ENCODE measurements at places on chromosomes 5 and 9. TPM values are rescaled to one million over a fixed set of nuclear protein-coding genes. Genes with fewer than 3 reads are reported as not detected.

- DNase-seq, result no peak
Measured at GRCh38 chr9:137497921-137498719, 39.0 kb upstream of the NSMF start.

DNA sequence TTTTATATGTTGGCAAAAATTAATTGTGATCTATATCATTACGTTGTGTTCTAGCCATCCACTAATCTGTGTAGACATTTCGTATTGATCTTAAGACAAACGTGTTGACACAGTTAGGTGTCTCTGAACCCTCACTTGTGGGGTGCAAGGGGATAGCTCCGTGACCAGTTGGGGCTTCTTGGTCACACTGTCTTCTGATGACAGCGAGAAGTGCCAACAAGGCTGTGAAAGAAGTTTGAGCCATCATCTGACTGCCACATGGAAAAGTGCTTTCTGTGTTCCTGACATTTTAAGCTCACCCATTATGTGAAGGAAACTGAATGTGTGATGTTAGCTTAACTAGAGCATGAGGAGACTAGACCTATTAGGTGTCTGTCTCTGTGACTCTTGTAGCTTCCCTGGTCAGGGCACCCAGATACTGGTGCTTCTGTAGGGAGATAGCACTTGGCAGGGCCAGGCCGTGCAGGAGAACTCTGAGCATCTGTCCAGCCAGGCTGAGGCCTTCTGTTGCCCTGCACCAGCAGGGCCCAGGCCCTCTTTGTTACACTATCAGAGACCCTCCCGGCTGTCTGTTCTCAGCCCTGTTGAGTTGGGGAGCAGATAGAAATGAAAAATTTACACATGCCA, 52.8 kb upstream of the PHF2 start:
- DNase-seq, result no peak

DNA sequence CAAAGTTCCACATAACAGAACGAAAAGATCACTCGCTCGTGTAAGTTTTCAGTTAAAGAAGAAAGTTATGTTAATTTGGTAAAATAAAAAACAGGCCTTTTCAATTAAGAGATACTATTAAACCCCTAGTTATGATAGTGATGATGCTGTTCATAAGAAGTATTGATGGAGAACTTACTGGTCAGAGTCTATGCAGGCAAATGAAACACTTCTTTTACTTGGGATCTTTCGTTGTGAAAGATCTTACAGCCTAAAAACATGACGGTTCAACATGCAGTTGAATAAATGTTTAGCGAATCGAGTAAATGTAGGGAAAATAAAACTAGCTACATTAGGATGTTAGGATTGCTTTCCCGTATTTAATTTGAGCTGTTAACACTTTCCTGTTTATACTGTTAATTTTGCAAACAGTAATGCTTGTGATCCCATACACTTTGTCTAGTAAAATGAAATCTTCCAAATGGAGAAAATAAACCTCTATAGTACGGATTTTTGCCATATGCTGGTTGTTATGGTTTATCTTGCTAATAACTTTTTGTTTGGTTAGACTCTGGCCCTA, 2.0 kb downstream of the RHOBTB3 start:
- no peak for DNase-seq

- no peak for DNase-seq
Measured at GRCh38 chr9:101791938-101792337, 53.5 kb upstream of the GRIN3A start.

- peak; percentile 64 for DNase-seq
Measured at GRCh38 chr5:139863855-139864558, 68.4 kb downstream of the PSD2 start.

GRCh38 chr9:92944921-92945320, 2.4 kb upstream of the FGD3 start:
- no peak for DNase-seq

GRCh38 chr5:141840826-141841360, 37.3 kb downstream of the PCDH1 start:
- DNase-seq, result no peak

- DNase-seq, result no peak
Measured at GRCh38 chr5:172646716-172647285, 5.7 kb downstream of the NEURL1B start.

GRCh38 chr9:106111039-106111730, 416.8 kb downstream of the TMEM38B start:
- no peak for DNase-seq

DNA sequence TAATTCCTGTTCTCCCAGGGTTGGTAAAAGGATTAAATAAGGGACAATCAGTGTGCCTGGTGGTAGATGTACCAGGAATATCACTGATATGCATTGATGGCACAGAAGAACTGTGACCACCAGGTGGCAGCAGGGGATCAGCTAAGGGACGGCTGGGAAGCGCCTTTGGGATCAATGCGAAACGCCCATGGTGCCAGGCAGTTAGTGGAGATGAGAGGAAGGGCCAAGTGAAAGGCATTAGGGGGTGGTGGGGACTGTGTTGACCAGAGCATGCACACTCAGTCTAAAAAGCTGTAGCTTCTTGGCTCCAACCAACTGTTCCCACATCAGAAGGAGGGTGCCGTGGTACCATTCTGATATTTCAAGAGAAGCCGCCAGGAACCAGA, 55.6 kb downstream of the ARHGEF37 start:
- DNase-seq, result peak; percentile 63

DNA sequence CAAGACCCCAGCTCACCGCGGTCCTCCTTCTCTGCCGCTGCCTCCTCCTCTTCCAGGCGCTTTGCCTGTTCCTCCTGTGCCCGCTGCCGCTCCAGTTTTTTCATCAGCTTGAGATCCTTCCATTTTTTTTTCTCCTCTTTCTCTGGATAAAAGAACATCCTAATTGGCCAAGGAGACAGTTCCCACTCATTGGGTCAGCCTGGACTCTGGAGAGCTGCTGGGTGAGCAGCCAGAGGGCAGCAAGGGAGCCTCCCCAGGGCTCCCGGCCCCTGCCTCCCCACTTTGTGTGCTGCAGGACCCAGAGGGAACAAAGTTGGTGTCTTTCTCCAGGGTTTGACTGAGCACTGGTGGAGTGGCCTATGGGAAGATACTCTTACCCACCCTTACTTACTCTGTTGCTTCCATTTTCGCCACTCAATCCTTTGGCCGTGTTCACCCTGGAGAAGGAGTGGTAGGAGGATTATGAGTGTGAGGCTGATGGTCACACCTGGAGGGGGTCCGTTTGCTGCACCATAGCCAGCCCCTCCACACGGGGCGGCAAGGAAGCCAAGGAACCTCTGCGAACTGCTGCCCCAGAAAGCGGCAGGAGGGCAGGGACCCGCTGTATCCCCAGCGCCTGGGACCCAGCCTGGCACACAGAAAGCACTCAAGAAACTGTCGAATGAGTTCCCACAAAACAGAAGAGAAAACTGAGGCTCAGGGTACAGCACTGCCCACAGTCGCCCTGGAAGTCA, 708 bp downstream of the SPOUT1 start:
- no peak for DNase-seq

- DNase-seq, result no peak
Measured at GRCh38 chr5:150465927-150466326, 16.4 kb upstream of the RPS14 start.

- no peak for DNase-seq
Measured at GRCh38 chr9:26537211-26537610, 355.4 kb downstream of the CAAP1 start.

GRCh38 chr5:177256296-177256695, 47.2 kb downstream of the RAB24 start:
- no peak for DNase-seq

- DNase-seq, result no peak
Measured at GRCh38 chr5:54669845-54670244, 152.3 kb downstream of the SNX18 start.

DNA sequence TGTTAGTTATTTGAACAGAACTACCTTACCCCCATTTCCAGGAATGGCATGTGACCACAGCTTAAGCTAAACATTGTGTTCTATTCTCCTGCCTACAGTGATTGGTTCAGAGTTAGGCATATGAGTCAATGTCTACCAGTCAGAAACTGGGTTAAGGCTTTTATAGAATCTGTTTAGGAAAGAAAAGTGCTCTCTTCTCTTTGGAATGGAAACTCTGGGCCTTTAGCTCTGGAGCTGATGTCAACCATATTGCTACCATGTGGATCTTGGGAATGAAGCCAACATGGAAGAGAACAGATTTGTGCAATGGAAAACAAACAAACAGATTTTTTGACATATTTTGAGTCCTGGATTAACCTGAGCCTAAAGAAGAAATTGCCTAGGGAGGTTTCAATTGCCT, 488.9 kb upstream of the TNC start:
- no peak for DNase-seq

GRCh38 chr9:19492775-19493173, 84.0 kb downstream of the ACER2 start:
- DNase-seq, result no peak

- DNase-seq, result no peak
Measured at GRCh38 chr5:111131356-111131755, 39.2 kb downstream of the WDR36 start.

DNA sequence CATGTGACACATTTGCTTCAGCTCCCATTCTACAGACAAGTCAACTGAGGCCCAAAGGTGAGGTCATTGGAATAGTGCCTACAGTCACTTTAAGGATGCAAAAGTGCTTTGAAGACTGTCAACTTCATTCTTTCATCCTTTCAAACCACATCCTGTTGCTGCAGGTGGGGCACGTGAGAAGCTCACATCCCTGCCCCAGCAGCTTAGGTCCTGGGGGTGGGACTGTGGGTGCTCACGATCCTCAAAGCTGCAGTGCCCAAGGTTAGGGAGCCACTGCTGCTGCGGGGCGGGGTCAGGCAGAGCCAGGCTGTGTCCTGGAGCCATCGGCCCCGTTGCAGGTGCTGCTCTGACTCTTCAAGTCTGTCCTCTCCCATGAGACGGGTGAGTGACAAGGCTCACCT, 57.9 kb upstream of the IER5L start:
- DNase-seq, result peak; percentile 72

GRCh38 chr9:120655005-120655622, 59.2 kb downstream of the MEGF9 start:
- no peak for DNase-seq

Gene GABRG2
- total RNA-seq, result not detected

Gene PCDHGA8
- 0.11 TPM for total RNA-seq

Gene SMIM33
- total RNA-seq, result 0.34 TPM

Gene FYB1
- 358 TPM for total RNA-seq

Gene RAI14
- 0.77 TPM for total RNA-seq

Gene CLIC3
- total RNA-seq, result 13.3 TPM

Gene GDNF
- not detected for total RNA-seq

All from activated naive CD8-positive, alpha-beta T cell treated with anti-CD3 and anti-CD28 coated beads, Interleukin-2, amount 10 ng/mL, durations not matched to agents 7 days and 5 days (primary cell).